ENCODE measurements at places on chromosomes 5 and 9.

- no peak for DNase-seq
These were observed 103.3 kb downstream of the AUH start for GRCh38 chr9:91258451-91258850.

- DNase-seq, result no peak
These were observed 35.0 kb upstream of the SLC6A3 start for GRCh38 chr5:1480217-1480616.

DNA sequence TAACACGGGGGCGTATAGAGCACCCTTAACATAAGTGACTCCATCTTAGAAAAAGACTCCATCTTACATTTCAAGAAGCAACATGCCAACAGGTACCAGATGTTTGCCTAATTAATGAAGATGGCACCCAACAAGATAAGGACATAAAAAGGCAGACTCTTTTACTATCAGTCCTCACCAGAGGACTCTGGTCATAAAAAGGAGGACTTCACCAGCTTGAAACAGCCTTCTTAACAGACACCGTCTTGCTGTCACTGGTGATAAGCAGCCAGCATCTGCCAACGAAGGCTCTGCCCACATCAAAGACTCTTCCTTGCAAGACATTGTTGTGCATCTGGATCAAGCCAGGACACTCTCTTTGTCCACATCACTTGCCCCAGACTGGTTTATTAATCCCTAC is 80.3 kb downstream of the S1PR3 start:
- DNase-seq, result no peak

DNA sequence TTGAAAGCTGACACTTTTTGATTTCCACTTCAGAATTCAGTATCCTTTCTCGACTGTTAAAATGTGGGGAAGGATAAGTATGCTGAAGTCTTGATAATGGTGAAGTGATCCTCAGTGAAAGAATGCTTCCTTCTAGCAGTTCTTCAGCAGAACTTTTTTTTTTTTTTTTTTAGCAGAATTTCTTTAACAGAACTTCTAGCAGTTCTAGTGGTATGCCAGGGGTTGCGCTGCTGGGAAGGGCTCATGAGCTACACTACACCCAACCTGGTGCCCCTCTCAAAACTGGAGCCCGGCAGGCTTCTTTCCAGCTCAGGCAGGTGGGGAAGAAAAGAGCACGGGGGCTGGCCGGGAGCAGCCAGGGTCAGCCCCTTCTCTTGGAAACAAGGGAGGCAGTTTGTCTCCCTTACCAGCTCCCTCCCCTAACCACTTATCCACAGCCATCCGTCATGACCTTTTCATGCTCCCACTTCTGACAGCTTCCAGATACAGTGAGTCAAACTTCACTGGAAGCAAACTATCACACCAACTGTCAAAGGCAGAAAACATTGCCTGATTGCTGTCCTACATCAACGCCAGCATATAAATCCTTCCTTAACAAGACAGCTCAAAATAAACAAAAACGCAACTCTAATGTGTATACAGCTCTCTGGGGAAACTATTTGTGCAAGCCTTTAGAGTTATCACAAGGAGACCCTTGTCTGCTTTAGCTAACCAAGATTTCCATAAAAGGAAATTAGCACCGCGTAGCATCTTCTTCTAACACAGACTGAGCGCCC is 211.5 kb downstream of the GAPVD1 start:
- DNase-seq, result no peak

GRCh38 chr5:177983763-177984583 is 12.1 kb downstream of the PROP1 start:
- no peak for DNase-seq

GRCh38 chr9:892123-892522 is 50.6 kb downstream of the DMRT1 start:
- DNase-seq, result no peak

DNA sequence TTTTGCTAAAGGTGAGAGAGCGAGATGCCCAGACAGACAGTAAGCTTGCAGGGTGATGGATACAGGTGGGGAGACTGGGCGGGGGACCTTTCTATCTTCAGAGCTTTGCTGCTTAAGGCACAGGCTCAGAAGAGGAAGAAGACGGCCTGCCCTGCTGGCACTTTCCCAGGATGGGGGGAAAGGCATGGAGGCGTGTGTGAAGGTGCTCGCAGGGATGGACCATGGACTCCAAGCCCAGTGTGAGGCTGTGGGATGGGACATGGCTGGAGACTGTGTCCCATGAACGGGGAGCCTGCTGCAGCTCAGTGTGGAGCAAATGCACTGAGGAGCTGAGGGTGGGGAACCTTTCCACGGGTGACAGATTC is 243.2 kb upstream of the IRX4 start:
- no peak for DNase-seq

- no peak for DNase-seq
These were observed 19.7 kb downstream of the GLRA1 start for GRCh38 chr5:151904909-151905308.
